ENCODE measurements at places on chromosomes 12 and 14.

- no peak for DNase-seq
Measured at GRCh38 chr12:32756476-32757066, 874 bp upstream of the YARS2 start.

- DNase-seq: no peak
Measured at GRCh38 chr12:79275631-79276030, 411.1 kb downstream of the SYT1 start.

GRCh38 chr12:128842579-128842978 lies 10.7 kb upstream of the GLT1D1 start:
- DNase-seq: no peak

- peak; percentile 57 for DNase-seq
Measured at GRCh38 chr12:111596985-111597830, 1.9 kb downstream of the ATXN2 start.

DNA sequence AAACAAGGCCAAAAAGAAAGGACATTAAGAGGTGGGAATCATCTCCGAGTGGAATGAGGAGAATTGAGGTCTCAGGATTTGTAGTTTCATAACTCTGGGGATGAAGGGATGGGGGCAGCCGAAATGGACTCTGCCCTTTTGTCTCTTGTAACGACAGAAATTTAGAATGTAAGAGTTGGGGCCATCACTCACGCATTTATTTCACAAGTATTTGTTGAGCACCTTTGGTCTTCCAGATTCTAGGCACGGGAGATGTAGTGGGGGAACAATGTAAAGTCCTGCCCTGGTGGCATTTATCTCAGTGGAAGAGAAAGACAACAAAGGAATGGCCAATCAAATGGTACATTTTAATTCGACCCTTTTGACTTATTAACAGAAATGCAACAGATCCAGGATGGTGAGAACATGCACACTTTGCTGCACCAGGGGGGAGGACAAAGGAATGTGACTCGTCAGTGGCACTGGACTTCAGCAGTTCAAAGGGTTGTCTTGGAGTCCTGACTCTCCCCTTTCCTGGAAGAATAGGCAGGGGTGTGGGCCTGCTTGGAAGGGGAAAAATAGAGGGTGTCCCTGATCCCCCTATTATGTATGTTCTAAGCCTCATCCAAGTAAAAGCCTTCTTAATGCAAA lies 102.0 kb downstream of the TMEM30B start:
- DNase-seq: no peak

GRCh38 chr12:94193168-94193567 lies 44.8 kb downstream of the PLXNC1 start:
- no peak for DNase-seq

DNA sequence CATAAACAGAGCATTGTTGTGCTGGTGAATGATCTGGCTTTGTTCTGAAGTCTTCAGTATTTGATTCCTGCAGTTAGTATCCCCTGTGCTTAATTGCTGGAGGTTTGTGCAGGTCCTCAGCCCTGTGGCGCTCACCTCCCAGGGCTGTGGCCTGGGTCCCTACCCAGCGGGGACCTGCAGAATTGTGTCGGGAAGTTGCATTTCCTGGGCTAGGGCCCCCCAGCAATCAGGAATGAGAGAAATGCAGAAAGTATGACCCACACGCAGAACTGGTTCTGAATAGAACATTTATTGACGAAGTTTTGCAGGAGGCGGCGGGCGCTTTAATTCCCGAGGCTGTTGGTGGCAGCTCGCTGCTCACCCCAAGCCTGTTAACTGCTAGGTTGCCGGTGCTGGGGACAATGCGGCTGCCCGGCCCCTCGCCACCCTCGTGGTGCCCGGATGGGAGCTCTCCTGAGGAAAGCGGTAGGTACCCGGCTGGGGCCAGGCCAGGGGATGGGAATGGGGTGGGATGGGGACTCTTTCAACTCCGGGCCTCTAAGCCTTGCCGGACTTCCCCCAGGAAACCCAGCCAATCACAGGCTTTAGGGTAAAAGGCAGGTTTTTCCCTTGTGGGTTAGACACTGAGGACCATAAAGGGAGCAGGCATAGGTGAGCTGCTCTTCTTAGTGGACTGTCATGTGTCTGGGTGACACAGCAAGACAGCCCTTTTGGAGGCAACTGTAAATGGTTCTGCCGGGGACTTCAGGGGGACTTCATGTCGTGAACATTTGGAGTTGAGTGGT lies 11.6 kb downstream of the PLEKHG3 start:
- DNase-seq: no peak

- no peak for DNase-seq
Measured at GRCh38 chr12:67370979-67371378, 101.8 kb downstream of the CAND1 start.

GRCh38 chr14:45651890-45652289 lies 398.9 kb upstream of the MIS18BP1 start:
- DNase-seq: no peak

DNA sequence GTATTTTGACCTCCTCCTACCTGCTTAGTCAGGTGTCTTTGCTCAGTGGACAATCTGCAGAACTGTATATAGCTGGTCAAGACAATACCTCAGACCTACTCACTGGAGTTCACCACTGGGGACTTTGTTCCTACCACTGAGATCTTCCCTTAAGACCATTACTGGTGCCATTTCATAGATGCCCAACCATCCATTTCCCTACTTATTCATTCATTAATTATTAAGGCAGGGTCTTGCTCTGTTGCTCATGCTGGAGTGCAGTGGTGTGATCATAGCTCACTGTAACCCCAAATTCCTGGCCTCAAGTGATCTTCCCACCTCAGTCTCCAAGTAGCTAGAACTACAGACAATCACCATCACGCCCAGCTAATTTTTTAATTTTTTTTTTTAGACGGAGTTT lies 22.8 kb upstream of the CRADD start:
- DNase-seq: no peak

GRCh38 chr12:93243689-93244513 lies 133.8 kb upstream of the NUDT4 start:
- DNase-seq: no peak

GRCh38 chr12:129607301-129607700 lies 296.5 kb downstream of the TMEM132D start:
- DNase-seq: no peak

GRCh38 chr12:120500581-120500980 lies 4.7 kb downstream of the DYNLL1 start:
- no peak for DNase-seq

GRCh38 chr14:68584786-68585185 lies 208.1 kb downstream of the ZFP36L1 start:
- no peak for DNase-seq

GRCh38 chr12:75998292-75999063 lies 33.1 kb downstream of the PHLDA1 start:
- DNase-seq: no peak

DNA sequence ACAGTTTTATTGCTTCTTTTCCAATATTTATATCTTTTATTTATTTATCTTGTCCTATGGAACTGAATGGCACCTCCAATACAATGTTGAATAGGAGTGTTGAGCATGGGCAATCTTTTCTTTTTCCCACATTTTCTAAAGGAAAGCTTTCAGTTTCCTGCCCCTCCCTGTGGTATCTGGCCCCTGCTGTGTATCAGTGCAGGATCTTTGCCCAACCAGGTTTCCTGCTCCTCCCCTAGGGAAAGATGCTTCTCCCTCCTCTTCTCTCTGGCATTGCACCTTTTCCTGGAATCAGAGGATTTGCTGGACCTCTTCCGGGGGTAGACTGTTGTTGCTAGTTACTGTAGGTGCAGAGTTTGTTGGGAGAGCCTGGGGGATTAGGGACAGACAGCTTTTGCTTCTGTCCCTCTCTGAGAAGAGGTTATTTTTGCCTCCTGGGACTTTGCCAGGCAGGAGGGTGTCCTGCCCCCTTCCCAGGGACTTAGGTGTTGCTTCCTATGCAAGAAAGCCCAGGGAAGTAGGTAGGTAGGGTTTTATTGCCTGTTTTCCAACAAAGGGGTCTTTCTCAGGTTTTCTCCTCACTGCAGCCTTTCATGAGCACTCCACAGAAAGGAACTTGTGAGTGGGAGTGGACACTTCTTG lies 67.6 kb downstream of the POLR3B start:
- DNase-seq: no peak

GRCh38 chr12:90038289-90038688 lies 329.7 kb upstream of the ATP2B1 start:
- no peak for DNase-seq

- no peak for DNase-seq
Measured at GRCh38 chr14:102666635-102667034, 74.2 kb downstream of the RCOR1 start.

DNA sequence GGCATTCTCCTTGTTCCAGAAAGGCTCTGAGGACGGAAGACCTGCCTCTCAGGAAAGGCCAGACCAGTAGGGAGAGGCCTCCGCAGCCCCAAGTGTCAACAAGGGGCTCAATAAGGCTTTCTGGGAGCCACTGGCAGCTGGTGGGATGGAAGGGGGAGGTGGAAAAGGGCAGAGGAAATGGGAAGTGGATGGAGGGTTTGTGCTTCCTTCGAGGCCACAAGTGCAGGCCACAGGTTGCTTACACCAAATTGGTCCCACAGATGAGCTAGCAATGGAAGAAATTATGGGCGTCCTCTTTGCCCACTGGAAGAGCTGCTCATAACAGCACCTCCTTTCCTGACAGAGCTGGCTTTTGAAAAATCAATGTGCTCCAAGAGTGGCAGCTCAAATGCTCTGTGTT lies 28.2 kb downstream of the P2RX4 start:
- DNase-seq: no peak

- no peak for DNase-seq
Measured at GRCh38 chr14:52327374-52328226, 13.5 kb downstream of the PTGER2 start.

- DNase-seq: no peak
Measured at GRCh38 chr12:114638790-114639435, 45.1 kb downstream of the TBX3 start.

DNA sequence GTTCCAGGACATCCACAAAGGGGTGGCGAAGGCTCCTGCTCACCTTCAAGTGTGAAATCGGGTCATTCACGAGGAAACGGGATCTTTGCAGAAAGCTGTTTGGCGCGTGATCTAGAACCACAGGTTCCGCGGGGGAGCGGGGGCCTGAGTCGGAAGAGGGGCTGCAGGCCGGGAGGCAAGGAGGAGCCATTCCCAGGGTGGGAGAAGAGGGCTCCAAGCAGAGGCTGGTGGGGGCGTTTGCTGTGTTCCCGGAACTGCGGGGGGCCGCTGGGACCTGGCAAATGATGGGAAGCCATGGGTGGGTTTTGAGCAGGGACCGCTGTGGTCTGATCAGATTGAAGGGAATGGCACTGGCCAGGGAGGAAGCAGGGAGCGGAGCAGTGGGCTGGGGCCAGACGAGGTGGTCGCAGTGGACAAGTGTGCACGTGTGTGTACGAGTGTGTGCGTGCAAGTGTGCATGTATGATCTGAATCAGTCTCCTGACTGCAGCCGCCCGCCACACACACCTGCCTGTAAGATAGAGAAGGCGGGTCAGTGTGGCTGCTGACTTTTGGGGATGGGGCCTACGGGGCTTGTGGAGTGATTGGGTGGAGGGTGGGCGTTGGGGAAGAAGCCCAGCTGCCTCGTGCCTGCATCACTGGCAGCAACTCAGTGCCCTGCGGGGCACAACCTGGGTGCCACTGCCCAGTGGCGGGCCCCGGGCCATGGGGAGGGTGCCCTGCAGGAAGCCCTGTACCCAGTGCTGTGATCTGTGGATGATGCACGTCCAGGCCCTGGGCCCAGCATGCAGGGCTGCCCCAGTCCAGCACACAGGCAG lies 141.9 kb downstream of the KIF26A start:
- no peak for DNase-seq

DNA sequence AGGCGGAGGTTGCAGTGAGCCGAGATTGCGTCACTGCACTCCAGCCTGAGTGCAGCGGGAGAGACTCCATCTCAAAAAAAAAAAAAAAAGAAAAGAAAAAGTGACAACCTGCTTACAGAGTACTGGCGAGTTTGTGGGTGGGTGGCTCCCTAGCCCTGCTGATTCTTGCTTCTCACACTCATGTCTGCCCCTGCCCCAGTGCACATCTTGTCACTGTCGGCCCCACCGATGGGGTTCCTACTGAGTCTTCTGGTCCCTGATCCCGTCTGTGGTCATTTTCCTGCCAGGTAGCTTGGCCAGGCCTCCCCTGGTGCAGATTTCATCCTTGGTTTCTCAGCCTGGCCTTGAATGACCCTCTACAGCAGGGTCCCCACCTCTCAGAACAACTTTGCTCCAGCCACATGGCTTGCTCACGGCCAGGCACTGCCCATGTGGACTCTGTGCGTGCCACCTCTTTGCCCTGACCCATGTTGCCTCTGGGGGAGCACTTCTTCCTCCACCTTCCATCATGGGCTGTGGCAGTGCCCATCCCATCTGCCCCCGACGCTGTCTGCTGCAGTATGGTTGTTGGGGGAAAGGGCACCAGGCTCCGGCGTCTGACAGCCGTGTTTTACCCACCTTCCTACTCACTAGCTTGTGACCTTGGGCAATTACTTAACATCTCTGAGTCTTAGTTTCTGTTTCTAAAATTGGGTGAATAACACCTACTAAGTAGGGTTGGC lies 2.1 kb upstream of the PTPN6 start:
- DNase-seq: no peak

- DNase-seq: no peak
Measured at GRCh38 chr12:31518680-31519227, 72.2 kb downstream of the DENND5B start.

DNA sequence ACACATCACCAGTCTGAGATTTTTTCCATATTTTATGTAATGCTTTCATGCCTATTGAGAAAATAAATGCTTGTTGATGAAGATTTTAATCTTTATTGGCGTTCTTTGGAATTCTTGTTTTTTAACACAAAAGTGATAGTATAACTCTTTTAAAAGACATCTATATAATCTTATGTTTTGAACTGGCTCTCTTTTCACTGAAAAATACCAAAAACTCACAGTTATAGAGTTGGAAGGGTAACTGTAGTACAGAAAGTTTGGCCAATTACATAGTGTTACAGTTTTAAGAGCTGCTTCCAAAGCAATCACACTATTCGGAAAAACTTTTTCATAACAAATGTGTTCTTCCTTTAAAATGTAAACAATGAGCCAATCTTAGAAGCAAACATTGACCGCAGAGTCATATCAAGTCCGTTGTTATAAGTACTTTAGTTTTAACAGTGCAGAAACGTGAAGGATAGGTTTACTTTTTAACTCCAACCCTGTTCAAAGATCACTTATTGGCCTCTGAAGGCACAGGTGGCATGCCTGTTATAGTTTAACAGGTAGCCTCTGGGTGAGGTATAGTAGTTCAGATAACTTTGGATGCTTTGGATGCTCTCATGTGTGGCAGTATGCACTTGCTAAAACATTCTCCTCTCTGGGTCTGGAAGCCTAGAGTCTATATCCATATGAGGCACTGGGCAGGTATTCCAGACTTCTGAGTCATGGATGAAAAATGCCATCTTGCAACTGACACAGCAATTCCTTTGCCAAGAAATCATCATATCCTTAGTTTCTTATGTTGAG lies 12.1 kb upstream of the NTN4 start:
- DNase-seq: no peak
